ENCODE measurements at places on chromosomes 6 and 20. TPM values are rescaled to one million over a fixed set of nuclear protein-coding genes. Genes with fewer than 3 reads are reported as not detected.

DNA sequence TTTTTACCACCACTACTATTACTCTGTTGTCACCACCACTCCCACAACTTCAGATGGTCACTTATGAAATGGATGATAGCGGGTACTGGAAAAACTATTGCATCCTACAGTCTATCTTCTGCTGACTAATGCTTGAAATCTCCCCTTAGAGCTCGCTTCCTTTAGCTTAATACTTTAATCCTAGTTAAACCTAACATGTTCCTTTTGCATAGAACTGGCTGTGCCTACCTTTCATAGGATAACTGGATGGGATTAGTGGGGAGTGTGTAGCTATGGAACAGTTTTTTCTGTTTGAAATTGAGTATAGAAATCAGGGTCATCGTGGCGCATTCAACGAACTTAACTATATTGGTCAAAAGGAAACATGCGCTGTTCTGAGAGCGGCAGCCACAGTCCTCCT, 294.7 kb downstream of the FARS2 start:
- no peak for DNase-seq

GRCh38 chr20:51456511-51457509, 85.7 kb downstream of the NFATC2 start:
- no peak for DNase-seq

- no peak for DNase-seq
Measured at GRCh38 chr6:80366714-80367113, 260.2 kb downstream of the BCKDHB start.

DNA sequence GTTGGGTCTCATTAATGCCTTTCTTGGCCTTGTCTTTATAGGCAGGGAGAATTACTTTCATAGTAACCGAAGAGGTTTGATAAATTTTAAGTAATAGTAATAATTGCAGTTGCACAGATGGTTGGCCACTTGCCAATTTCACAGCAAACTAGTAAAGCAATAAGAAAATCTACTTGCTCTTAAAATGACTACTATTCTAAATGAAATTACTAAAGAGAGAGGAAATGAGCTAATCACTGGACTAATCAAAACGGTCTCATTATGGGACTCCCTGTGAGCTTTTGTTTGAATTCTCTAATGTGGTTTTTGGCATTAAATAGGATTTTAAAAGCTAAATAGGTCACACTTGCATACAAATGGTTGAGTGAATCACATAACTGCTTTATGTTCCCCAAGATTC, 227.4 kb upstream of the PLN start:
- no peak for DNase-seq

GRCh38 chr20:62572980-62573379, 69.3 kb upstream of the SLCO4A1 start:
- DNase-seq: no peak

GRCh38 chr20:49909499-49910339, 5.6 kb downstream of the SPATA2 start:
- DNase-seq: no peak

GRCh38 chr20:1389703-1390580, 2.9 kb downstream of the FKBP1A start:
- no peak for DNase-seq

DNA sequence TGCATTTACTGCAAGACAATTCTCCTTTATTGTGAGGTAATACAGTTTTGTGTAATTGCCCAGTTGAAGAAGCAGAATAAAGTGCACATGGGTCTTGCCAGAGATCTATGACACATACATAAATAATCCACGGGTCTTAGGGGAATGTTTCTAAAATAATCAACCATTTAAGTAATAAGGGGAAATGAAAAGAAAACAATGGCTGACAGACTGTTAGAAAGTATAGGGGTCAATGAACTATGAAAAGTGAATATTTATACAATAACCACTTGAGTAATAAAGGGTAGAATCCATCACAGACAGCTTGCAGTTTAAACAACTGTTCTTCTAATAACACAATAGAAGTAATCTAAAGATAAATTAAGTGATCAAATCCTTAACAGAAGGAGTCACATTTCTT, 477.2 kb downstream of the EYS start:
- no peak for DNase-seq

SLC35B2 gene
- total RNA-seq: 20.3 TPM

SRSF12 gene
- not detected for total RNA-seq

FUCA2 gene
- total RNA-seq: 9.0 TPM

L3MBTL3 gene
- 41.1 TPM for total RNA-seq

SMOC2 gene
- not detected for total RNA-seq

MAP3K4 gene
- total RNA-seq: 62.4 TPM
